LHCN-M2 (cell line): ENCODE measurements at places on chromosomes 2 and 18. TPM values are rescaled to one million over a fixed set of nuclear protein-coding genes. Genes with fewer than 3 reads are reported as not detected.

- no peak for DNase-seq
These were observed 23.4 kb downstream of the TCF7L1 start for GRCh38 chr2:85156619-85157018.

CCDC150 gene
- 10.2 and 11.3 TPM in 2 replicates for total RNA-seq

GRCh38 chr18:13619505-13620205 lies 106.7 kb downstream of the FAM210A start:
- no peak for DNase-seq

MYL1 gene
- 0.34 TPM in 1 of 2 replicates, not detected in the other for total RNA-seq

DNA sequence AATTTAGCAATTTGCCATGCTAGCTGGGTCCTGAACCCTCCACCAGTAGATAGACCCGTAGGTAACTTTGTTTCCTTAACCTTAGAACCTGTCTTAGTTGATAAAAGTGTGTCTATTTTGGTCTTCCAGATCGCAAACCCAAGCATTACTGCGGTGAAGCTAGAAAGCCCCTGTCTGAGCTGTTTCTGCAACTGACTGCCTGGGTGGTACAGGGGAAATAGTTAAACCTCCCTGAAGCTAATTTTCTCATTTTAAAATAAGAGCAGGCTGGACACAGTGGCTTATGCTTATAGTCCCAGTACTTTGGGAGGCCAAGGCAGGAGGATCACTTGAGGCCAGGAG lies 101.7 kb upstream of the MSH2 start:
- DNase-seq = no peak

DNA sequence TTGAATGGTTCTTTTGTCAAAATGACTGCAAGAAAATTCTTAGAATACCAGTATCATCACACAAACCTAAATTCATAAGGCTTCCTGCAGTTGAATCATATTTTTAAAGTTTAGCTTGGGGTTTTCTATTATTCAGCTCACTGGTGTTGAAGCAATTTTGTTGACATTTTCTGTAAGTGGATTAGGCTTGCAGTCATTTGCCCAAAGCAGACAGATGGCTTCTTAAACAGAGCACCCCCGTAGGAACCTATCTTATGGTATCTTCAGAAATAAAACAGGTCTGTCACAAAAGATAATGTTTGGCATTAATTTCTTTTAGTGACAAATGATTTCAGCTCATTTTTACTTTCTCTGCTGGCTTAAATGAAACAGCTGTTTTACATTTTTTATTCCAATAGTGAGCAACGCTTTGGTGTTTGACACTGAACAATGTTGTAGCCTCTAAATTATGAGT lies 331.1 kb downstream of the PLCL1 start:
- DNase-seq = no peak

DNA sequence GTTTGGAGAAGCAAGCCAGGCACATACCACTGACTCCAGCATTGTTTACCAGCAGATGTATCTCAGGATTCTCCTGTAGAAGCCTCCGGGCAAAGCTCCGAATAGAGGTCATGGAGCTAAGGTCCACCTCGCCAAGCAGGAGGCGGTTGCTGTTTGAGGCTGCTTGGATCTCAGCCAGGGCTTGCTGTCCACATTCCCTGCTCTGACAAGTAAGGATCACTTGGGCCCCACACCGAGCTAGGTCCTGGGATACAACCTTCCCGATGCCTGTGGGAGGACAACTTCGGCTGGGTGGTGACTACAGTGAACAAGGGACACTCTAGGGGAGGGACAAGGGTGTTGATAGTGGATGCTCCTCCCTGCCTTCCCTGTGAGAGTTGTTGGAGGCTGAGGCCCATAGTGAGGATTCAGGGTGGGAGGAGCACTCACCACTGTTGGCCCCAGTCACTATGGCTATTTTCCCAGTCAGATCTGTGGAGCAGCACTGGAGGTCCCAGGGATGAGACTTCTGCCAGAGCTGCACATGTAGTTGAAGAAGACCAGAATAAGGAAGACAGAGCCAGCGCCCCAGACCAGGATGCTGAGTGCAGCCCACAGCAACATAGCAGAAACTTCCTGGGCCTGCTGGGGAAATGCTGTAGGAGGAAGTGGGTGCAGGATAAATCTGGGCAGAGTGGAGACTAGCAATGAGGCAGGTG lies 8.3 kb downstream of the C2orf81 start:
- DNase-seq = no peak

DNA sequence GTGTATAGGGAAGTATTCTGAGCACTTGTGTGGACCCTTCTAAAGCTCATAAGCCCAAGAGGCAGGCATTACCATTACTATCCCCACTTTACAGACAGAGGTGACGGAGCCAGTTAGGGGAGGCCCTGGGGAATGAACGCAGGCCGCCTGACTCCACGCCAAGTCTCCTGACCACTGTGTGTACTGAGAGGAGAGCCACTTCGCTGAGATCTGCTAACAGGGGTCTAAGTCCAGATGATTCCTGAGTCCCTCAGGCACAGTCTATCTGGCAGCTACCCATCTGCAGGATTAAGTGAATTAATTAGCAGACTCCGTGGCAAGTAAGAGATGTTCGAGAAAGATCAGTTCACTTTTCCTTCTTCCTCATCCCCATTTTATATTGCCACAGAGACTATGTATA lies 13.7 kb downstream of the CYB5A start:
- no peak for DNase-seq

MTA3 gene
- total RNA-seq = 18.3 and 18.8 TPM in 2 replicates

- DNase-seq = no peak
These were observed 22.9 kb downstream of the MAPRE2 start for GRCh38 chr18:35063875-35064690.

GRCh38 chr18:41714872-41715271 lies 240.2 kb upstream of the PIK3C3 start:
- DNase-seq = no peak

LDLRAD4 gene
- total RNA-seq = 0.58 TPM in 1 of 2 replicates, not detected in the other

DNA sequence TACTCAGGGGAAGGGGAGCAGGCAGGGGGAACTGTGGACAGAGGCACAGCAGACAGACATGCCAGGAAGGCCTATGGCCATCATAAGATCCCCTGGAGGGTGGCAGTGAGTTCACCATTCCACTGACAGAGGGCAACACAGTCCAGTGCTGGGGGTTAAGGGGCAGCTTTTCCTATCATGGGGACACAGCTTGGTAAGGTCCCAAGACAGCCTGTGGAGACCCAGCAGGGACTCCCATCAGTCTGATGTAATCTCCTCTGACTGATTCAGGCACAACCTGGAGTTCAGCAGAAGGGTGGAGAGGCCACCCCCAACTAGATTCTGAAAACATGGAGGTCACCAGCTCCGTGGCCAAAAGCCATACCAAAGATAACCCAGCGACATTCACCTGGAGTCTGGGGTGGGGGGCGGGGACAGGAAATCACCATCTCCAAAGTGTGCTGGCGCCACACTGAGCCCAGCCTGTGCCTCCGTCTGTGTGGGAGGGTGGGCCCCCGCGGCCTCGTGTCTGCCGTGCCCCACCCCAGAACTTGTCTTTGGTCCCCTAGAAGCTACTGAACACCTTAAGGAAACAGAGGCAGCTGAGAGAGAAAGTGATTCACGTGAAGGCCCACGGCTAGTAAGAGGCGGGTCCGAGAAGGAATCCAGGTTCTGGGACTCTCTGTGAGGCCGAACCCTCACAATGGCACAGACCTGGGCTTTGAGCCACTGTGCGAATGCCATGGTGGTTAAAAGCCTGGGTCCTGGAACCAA lies 28.6 kb downstream of the DNMT3A start:
- DNase-seq = no peak

DNA sequence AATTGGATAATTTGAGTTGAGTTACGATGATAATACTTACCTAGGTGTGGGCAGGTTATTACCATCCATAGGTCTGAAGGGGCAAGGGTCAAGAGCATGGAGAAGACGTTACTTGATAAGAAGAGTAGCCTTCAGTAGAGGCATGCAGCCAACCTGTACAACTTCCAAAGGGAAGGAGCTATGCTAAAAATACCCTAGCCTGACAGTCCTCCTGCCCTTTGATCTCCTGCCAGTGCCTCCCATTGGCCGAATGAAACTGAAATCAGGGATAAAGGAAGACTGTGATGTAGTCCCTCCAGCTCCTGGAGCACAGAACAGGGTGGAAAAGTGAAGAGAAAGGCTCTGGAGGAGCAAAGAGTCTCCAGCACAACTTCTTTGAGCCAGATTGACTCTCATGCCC lies 487.4 kb downstream of the ADCYAP1 start:
- DNase-seq = no peak

DNA sequence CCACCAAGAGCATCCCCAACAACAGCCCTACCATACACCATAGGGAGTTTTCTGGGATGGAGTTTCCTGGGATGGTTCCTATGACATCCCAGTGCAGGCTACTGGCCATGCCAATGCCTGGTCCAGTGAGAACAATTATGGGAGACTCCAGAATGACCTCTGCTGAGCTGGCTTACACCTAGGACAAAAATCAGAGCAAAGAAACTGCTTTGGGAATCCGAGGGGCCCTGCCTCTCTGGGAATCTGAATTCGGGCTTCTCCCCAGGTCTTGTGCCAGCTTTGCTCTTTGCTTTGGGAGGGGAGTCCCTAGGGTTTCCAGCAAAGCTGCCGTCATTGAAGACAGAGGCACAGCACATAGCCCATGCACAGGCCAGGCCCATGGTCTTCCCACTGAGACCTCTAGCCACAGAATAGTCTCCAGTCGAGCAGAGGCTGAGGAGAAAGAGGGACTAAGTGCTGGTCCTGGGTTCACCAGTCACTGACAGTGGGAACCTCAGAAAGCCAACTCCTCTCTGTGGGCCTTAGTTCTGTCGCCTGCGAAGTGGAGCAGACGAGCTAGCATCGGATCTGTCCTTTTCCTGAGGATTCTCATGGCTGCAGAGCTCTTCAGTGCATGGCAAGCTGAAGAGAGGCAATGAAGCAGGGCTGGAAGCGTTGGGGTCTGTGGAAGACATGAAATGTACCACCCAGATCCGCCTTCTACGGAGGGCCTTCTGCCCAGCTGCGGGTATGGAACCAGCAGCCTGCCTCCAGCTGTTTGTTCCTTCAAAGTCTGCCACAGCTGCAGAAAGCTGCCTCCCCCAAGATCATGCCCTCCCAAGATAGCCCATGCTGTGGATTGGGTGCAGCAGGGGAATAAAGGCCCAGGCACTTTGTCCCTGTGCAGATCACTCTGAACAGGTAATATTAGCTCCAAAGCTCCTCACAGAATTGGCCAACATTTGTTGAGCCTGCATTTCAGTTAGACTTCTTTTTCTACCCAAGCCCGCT lies 11.2 kb upstream of the LBH start:
- no peak for DNase-seq

DNA sequence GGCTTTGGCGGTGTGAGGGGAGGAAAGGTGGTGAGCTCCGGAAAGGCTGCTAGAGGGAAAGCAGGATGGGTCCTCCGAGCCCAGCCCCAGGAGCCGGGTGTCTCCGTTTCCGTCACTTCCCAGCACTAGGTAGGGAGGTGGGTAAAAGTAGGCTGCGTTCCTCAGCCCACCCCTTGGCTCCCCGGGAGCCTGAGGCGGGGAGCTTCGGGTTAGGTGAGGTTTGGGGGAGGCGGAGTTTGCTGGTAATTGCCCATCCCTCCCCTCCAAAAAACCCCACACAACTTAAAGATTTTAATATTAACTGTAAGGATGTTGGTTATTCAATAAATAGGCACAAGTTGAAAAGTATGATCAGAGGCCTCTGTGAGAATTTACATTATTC lies 552 bp upstream of the ATF2 start:
- no peak for DNase-seq

DNA sequence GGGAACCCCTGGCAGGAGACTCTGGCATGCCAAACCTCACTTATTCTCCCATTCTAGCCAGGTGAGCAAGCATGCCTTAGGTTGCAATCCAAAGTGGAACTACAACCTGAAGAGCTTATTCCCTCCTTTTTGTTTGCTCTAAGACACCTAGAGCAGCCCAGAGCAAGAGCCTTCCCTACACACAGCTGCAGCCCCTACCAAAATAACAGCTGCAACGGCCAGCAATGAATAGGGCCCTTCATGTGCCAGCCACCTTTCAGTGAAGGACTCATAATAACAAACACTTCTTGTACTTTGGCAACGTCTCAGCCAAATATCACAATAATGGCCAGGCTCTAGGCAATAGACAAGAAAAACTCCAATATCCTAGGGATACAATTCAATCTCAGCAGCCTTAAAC lies 178.7 kb downstream of the ALK start:
- DNase-seq = peak; percentile 37
